Renal pelvis (tissue), 12 donors: ENCODE measurements at places on chromosomes 6 and 20. TPM values are rescaled to one million over a fixed set of nuclear protein-coding genes. Genes with fewer than 3 reads are reported as not detected.

TTK gene
- polyA plus RNA-seq: 21.1 TPM

FAM83C gene
- 0.03 TPM for polyA plus RNA-seq

HCRTR2 gene
- polyA plus RNA-seq: 0.34 TPM

SRSF12 gene
- polyA plus RNA-seq: 17.5 TPM

CYP24A1 gene
- polyA plus RNA-seq: 1.4 TPM

VNN1 gene
- 0.14 TPM for polyA plus RNA-seq

KIAA1755 gene
- polyA plus RNA-seq: 3.1 TPM

SUMO4 gene
- polyA plus RNA-seq: 0.55 TPM

NOL4L gene
- polyA plus RNA-seq: 54.3 TPM

VSTM2L gene
- polyA plus RNA-seq: 3.5 TPM

ACTL10 gene
- 0.71 TPM for polyA plus RNA-seq

ZNF334 gene
- polyA plus RNA-seq: 40.5 TPM

BPIFB2 gene
- not detected for polyA plus RNA-seq

CDSN gene
- 0.06 TPM for polyA plus RNA-seq

OR2B6 gene
- not detected for polyA plus RNA-seq

YWHAB gene
- polyA plus RNA-seq: 197 TPM

MOG gene
- polyA plus RNA-seq: 0.51 TPM

FKBP1C gene
- polyA plus RNA-seq: 2.5 TPM

KIF13A gene
- 37.9 TPM for polyA plus RNA-seq

GNAS-AS1 gene
- 1.4 TPM for polyA plus RNA-seq

CHRNA4 gene
- polyA plus RNA-seq: 8.6 TPM

TNXB gene
- 4.3 TPM for polyA plus RNA-seq

APCDD1L gene
- 19.7 TPM for polyA plus RNA-seq

ZC2HC1B gene
- not detected for polyA plus RNA-seq

KIF25 gene
- 0.33 TPM for polyA plus RNA-seq

GTPBP2 gene
- polyA plus RNA-seq: 47.4 TPM

MYBL2 gene
- 33.9 TPM for polyA plus RNA-seq

BPIFA3 gene
- polyA plus RNA-seq: not detected

RAD21L1 gene
- polyA plus RNA-seq: not detected

OPRM1 gene
- 0.06 TPM for polyA plus RNA-seq

BPIFA1 gene
- not detected for polyA plus RNA-seq

CCR6 gene
- not detected for polyA plus RNA-seq

XKR7 gene
- polyA plus RNA-seq: 0.43 TPM

FAM83B gene
- polyA plus RNA-seq: 7.2 TPM

LY6G6C gene
- polyA plus RNA-seq: 0.69 TPM

CENPW gene
- 28.2 TPM for polyA plus RNA-seq

GINS1 gene
- 21.0 TPM for polyA plus RNA-seq

TBXT gene
- not detected for polyA plus RNA-seq

MDFI gene
- 67.5 TPM for polyA plus RNA-seq

RIMS1 gene
- 2.3 TPM for polyA plus RNA-seq

OOEP gene
- 0.79 TPM for polyA plus RNA-seq

GCLC gene
- 19.5 TPM for polyA plus RNA-seq

TFAP2D gene
- polyA plus RNA-seq: not detected
